ENCODE measurements at places on chromosomes 5 and 9.

GRCh38 chr5:73989956-73990355 lies 364.0 kb downstream of the ARHGEF28 start:
- no peak for DNase-seq

DNA sequence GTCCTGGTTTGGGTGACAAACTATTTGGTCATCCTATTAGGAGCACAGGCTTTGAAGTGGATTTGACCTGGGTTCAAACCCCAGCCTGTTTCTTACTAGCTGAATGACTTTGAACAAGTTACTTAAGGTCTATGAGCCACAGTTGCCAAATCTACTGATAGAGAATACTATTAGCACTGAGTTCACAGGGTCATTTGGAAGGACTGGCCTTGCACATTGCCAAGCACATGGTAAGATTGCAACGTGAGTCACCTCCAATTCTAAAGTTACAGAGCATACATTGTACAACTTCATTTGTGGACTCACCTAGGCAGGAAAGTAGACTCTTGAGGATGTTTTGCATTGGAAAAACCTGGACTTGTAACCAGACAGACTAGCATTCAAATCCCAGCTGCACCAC lies 38.9 kb downstream of the MFAP3 start:
- DNase-seq, result no peak

DNA sequence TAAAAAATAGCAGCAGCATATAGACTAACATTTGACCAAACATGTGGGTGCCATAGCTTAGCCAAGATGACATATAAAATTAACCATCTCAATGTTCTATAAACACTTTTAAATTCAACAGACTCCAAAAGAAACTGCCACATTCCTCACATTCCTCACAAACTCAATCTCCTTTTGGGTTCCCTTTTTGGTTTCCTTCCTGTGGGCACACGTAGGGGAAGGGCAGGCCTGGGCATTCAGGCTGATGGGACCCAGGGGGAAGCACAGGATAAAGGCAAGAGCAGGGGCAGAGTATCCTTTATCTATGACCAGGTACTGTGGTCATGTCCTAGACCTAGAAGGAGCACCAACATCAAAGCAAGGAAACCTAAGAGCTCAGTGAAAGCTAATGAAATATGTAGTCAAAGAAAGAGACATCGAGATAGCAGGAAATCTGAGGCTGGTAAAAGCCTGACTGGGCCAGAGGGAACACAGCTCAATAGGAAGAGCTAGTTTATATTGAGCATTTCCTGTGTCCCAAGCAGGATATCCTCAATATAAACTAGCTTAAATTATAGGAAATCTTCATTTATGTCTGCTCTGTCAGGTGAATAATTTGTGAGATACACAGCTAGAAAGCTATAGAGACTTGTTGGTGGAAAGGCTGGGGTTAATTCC lies 13.6 kb upstream of the ERAP1 start:
- no peak for DNase-seq

DNA sequence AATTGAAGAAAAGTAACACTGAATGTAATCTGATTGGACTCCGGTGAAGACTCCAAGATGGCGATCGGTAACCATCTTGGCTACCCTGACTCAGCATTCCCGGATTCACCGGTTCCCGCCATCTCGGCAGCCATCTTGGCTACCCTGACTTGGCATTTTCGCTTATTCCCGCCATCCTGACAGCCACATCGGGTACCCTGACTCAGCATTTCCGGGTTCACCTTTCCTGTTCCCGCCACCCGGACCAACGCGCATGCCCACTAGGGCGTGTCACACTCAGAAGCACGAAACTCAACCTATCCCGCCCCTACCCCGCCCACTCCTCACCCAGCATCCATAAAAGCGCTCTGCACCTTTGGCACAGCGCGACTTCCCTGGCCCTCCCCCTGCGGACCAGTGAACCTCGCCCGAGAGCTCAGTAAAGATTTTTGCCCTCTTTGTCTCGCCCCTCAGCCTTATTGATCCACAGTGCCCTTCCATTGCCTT lies 17.2 kb downstream of the SPTLC1 start:
- DNase-seq, result peak; percentile 62

GRCh38 chr9:133677126-133678010 lies 41.2 kb downstream of the DBH start:
- DNase-seq, result peak; percentile 84

DNA sequence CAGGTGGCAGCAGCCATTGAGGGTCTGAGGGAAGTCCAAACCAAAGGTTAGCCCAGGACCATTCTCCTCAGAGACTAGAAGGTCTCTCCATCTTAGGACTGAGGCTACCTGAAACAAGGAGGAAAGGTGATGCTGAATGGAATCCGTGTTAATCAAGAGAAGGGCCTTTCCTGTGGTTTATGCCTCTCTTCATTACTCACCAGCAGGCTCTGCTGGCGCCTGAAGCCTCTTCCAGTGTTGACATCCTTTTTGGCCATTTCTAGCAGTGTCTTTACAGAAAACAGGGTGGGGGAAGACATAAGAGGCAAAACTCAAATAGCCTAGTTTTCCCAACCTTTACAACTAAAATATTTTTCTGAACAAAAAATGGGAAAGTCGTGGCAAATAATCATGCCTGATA lies 98.0 kb downstream of the ENC1 start:
- no peak for DNase-seq
